ENCODE measurements at places on chromosomes 11 and 22.

- DNase-seq, result no peak
These were observed 95.7 kb downstream of the SCN3B start for GRCh38 chr11:123558536-123559315.

- DNase-seq, result no peak
These were observed 626.3 kb upstream of the LRRC4C start for GRCh38 chr11:42085736-42086135.

DNA sequence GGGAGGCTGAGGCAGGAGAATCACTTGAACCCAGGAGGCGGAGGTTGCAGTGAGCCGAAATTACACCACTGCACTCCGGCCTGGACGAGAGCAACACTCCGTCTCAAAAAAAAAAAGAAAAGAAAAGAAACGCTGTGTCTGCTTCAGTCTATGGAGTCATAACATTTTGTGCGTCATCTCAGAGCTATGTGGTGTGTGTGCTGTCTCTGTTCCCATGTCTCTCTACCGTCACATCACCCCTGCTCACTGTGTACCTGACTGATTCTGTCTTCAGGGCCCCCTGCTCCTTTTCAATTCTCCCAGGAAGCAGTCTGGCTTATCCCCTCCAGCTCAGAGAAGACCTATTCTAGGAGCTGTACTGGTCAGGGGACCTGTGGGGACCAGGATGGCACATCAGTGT is 7.0 kb downstream of the BACE1-AS start:
- no peak for DNase-seq

DNA sequence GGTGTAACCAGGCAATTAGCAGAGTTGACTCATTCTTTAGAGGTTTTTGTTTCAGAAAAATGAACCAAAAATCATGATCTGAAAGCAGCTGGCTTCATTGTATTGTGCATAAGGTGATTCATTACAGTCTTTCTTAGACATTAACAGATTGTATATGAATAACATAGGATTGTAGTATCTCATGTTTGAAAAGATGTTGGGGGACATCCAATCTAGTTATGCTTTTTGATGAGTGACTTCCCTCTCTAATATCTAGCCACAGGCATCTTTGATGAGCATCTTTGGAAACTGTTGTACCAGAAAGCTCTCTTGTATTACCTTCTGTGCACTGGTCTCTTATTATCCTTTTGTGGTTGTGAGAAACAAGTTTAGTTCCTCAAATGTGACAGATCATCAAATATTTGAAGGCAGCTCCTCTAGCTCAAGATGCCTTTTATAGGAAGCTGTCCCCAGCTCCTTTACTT is 8.3 kb downstream of the GRK3 start:
- no peak for DNase-seq

- no peak for DNase-seq
These were observed 43.6 kb upstream of the DBX1 start for GRCh38 chr11:20203831-20204230.

DNA sequence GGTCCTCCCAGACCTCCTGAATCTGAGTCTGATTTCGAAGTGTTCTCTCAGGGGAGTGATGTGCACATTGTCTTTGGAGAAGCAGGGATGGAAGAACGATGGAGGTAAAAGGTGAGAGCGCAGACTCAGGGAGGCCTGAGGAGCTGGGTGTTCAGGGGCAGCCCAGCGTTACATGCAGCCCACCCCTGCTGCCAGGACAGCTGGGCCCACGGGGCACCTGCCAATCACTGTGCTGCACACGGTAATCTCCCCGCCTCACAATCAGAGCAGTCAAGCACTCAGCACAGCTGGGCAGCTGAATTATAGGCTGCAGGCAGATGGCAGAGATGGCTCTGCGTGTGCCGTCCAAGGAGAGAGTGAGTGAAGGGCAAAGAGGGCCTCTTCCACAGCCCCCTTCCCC is 17.9 kb upstream of the HTR3A start:
- DNase-seq, result no peak

- no peak for DNase-seq
These were observed 4.2 kb downstream of the CCND1 start for GRCh38 chr11:69644962-69645675.

DNA sequence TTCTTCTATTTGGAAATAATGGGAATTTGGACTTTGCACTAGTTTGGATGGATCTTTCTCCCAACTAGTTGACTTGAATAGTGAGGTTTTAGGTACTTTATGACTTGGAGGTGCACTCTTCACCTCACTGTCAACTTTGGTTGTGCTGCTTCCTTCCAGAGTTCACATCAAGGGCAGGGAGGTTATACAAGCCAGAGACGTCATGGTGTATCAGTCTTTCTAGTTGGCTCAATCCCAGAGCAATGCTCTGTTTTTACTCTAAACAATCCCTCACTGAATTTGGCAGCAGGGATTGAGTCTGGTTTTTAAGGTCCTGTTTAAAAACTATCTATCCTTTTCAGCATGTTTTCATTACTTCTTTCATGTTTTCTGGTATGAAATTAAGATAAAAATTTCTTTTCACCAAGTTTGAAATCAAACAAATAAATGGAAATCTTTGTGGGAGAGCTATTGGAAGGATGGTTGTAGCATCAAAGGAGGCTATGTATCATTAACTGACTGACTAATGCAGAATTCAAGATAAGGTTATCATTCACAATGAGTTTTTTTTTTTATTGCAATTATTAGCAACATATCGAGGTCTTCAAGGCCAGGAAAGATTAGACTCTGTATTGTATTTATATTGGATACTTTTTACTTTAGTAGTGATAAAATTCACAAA is 28.0 kb upstream of the ZBED5 start:
- DNase-seq, result no peak

GRCh38 chr11:2202071-2202899 is 30.7 kb upstream of the TH start:
- no peak for DNase-seq

DNA sequence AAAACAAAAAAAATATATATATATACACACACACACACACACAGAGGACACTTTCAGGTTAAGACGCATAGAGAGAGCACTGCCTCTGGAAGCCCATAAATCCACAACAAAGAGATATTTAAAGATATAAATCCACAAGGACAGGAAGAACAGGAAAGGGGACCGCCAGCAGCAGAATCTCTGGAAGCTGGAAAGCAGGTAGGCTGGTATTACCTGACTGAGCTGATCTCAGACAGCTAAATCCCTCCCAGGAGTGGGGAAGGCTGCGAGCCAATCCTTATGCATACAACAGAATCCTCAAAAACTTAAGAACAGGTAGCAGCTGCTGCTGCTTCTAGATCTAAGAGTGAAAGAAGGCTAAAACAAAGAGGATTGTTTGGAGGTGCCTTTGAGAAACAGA is 1.8 kb upstream of the MCAT start:
- no peak for DNase-seq

GRCh38 chr11:82557274-82557673 is 176.4 kb downstream of the FAM181B start:
- no peak for DNase-seq

- no peak for DNase-seq
These were observed 112.9 kb downstream of the KIF18A start for GRCh38 chr11:27995083-27995482.

GRCh38 chr22:22720201-22720723 is 75.8 kb downstream of the GGTLC2 start:
- DNase-seq, result peak; percentile 21

- peak; percentile 94 for DNase-seq
These were observed 173.2 kb downstream of the KIF18A start for GRCh38 chr11:27934830-27935145.

DNA sequence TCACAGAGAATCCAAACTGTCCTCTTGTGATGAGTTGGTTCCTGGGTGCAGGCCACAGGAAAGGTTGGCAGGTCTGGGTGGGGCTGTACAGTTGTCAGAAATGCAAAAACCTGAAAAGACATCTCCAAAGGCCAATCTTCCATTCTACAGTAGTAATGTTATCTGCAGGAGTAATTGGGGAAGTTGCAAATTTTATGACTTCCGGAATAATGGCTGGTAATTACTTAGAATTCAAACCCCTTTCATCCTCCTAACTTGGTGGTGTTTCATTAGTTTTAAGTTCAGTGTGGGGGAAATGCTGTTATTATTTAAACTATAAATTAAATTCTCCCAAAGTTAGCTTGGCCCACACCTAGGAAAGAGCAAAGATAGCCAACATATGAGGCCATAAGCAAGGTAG is 64.7 kb upstream of the FAT3 start:
- no peak for DNase-seq

- DNase-seq, result no peak
These were observed 4.6 kb upstream of the SMCO4 start for GRCh38 chr11:93547773-93548172.

GRCh38 chr11:125075900-125076317 is 12.8 kb downstream of the SLC37A2 start:
- DNase-seq, result no peak

DNA sequence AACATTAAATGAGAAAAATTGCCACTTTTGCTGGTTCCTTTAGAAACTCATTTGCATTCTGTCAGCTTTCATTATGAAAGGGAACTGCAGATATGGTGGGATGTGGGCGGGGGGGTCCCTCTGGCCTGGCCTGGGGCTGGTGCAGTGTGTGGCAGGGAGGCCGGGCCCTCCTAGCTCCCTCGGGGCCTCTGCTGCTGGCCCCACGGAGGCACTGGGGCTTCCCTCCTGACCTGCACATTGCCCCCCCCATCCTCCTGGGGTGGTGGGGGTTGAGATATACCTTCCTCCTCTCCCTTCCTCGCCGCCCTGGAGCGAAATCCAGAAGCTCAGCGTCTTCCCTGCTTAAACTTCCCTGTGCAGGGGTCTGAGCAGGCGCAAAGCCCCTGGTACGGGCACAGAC is 1005.9 kb downstream of the BRD1 start:
- DNase-seq, result no peak

- no peak for DNase-seq
These were observed 1.1 kb upstream of the PDGFD start for GRCh38 chr11:104165014-104165413.

DNA sequence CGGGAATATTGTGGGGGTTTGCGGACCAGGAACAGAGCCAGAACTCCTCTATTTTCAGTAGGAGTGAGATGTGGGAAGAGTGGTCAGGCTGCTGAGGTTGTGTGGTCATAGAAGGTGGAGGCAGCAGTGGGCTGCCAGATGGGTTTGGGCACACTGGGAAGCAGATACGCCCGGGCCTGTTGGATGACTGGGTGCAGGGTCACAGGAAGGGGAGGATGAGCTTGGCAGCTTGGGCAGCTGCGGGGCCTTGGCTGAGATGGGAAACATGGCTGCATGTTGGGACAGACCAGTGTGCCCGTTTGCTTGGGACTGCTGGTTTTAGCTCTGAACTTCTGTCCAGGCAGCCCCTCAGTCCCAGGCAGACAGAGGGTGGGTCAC is 11.4 kb downstream of the SHANK3 start:
- DNase-seq, result no peak

- DNase-seq, result no peak
These were observed 35.6 kb downstream of the BRD1 start for GRCh38 chr22:49792107-49792506.

DNA sequence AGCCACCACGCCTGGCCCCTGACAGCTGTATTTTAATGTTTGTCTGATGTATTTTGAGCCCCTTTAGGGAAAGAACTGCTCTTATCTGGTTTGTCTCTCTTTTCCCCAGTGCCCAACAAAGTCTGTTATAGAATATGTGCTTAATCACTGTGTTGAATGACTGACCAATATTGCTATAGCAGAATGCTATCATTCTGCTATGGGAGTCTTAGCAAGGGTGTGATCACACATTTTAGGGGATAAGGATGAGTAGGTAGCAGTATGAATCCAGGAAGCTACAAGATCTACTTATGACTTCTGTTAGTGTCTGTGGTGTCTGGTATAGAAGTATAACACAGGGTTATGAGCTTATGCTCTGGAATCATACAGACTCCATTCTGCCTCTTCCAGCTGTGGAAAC is 117.5 kb upstream of the RRM1 start:
- no peak for DNase-seq

DNA sequence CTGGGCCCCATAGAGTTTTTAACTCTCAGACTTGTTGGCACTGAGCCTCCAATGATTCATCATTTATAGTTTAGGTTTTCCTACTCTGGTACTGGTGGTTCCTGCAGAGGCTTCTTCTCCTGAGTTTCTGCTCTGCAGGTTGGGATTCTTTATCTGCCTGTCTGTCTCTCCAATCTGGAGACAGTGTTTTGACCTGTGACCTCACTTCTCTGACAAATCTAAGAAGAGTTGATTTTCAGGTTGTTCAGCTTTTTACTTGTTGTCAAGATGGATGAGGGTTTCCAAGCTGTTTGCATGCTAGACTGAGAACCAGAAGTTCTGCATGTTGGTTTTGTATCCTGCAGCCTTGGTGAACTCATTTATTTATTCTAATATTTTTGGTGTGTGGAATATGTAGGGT is 63.9 kb downstream of the JAM3 start:
- DNase-seq, result no peak

DNA sequence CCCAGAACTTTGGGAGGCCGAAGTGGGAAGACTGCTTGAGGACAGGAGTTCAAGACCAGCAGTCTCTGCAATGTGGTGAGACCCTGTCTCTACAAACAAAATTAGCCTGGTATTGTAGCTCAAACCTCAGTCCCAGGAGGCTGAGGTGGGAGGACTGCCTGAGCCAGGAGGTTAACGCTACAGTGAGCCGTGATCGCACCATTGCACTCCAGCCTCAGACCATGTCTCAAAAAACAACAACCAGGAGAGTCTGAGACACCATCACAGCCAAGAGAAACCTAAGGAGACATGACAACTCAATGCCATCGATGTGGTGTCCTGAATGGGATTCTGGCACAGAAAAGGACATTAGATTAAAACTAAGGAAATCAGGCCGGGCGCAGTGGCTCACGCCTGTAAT is 28.3 kb upstream of the KDM2A start:
- DNase-seq, result no peak

GRCh38 chr11:86737737-86738136 is 62.6 kb upstream of the PRSS23 start:
- DNase-seq, result no peak

DNA sequence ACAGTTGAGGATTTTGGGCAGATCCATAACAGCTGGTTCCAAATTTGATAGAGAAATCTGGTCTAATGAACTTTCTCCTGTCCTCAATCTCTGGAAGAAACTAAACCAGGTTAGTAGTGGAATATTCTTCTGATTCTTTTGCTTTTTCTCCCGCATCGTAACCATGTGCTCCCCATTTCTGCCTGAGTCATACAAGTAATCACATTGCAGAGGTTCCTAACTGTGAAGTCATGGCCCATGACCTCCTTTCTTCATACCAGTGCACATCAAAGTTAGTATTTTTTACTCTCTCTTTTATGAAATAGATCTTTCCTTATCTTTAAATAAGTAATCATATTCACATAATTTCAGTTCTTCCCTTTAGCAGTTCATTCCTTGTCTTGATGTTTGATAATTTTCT is 249.0 kb downstream of the DYNC2H1 start:
- no peak for DNase-seq

DNA sequence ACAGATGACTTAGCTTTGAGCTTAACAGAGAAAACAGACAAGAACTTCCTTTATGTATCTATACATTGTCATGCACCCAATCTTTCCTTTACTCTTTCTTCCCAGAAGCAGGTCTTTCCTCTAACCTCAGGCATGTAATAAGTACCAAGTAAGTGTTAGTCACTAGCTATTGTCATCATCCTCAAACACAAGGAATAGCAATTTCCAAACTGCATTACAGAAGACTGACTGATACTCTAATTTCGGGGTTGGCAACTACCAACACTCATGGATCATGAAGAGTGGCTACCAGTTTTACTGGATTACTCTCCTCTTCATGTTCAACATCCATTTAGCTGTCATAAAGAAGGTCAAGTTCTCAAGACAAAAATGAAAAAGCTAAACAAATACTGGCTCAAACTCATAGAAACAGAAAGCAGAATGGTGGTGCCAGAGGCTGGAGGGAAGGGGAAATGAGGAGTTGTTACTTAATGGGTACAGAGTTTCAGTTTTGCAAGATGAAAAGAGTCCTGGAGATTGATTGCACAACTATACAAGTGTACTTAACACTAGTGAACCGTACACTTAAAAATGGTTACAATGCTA is 111.6 kb downstream of the SIK3 start:
- DNase-seq, result no peak
